C1 segment of cervical spinal cord (tissue), 14 donors: ENCODE measurements at places on chromosomes 11 and 22.

DNA sequence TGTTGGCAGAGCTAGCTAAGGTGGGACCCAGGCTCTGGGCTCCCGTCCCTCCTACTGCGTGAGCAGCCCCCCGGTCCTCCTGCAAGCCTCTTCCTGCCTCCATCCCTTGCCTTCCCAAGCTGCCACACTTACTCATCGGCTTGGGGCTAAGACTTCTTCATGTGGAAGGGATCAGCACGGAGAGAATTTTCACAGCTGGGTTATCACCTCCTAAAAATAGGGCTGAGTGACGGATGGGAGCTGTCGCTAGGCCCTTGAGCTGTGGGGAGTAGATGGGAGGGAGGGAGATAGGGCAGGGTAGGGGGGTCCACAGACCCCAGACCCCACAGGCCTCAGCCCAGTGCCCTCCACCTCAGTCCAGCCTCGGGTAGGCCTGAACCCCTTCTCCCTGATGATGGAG, 41.0 kb downstream of the FLRT1 start:
- no peak for DNase-seq

DNA sequence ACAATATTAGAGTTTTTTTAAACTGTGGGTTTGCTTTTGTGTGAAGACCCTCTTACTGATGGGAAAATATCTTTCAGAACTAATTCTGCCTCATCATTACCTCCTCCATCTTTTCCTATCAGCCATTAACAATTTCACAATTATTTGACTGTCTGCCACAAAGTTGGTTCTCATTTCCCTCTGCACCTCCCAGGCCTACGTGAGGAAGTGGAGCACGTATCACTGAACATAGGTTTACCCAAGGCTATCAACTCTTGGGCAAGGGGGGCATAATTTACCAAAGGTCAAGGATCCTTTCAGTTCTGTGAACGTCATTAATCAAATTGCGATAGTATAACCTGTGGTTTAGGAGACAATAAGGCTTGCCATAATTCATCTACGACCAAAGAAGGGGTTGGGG, 60.0 kb downstream of the LIF start:
- DNase-seq = no peak

GRCh38 chr11:121514432-121515334, 61.9 kb upstream of the SORL1-AS1 start:
- no peak for DNase-seq

DNA sequence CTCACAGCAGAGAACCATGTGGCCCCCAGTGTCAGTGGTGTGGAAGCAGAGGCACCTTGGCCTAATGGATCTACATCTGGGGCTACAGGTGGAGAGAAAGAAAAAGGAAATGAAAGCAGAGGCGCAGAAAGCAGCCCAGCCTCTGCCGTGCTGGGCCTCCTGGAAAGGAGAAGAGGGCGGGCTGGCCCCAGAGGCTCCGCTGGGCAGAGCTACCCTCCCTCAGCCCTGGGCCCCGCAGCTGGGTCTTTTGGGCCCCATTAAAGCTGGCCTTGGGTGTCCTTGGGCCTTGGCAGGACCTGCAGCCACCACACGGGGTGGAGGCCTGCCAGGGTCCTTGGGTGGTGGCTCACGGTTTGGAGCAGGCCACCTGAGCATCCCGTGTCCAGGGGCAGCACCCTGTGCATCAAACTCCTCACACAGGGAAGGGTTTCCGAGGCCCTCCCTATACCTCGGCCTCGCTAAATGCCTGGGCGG, 31.6 kb upstream of the GAL start:
- no peak for DNase-seq

- DNase-seq = no peak
Measured at GRCh38 chr11:103892603-103893002, 143.8 kb upstream of the DDI1 start.

- DNase-seq = no peak
Measured at GRCh38 chr11:2535673-2536439, 91.0 kb downstream of the KCNQ1 start.

DNA sequence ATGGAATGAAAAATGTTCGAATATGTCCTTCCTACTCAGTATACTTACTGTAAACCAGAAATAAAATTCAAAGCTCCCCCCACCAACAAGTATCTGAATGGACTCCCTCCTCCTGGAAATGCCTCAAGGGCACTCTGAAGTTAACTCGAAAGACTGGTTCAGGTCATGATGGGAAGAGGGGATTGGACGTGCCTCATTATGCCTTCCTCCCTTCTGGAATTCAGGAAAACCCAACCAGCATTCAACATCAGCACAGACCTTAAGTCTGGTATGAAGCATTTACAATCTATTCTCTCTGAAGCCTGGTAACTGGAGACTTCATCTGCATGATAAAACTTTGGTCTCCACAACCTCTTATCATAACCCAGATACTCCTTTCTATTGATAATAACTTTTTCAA, 428.3 kb upstream of the RAG2 start:
- no peak for DNase-seq

- no peak for DNase-seq
Measured at GRCh38 chr11:37502202-37502601, 904.2 kb upstream of the RAG2 start.

GRCh38 chr11:125271483-125272091, 107.0 kb downstream of the PKNOX2 start:
- no peak for DNase-seq

DNA sequence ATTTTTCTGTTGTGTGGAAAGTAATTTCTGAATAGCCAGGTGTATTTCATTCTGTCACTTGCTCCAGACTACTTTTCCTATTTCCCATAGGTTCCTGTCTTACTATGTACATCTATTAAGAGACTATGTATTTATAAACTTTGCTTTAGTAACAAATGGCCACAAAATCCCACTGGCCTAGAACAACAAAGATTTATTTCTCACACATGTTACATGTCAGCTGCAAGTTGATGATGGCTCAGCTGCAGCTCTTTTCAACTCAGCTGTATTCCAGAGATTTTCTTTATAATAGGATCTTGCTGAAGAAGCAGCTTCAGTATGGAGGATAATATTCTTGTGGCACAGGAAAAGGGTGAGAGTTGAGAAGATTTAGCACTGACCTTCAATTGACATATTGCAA, 539.6 kb upstream of the LRRC4C start:
- DNase-seq = no peak

- DNase-seq = peak; percentile 80
Measured at GRCh38 chr11:47847892-47848699, at the start of gene NUP160. Gene NUP160, minus strand, starts transcription at chr11:47848350. Its CDS starts 32 bp downstream, at chr11:47848318.

DNA sequence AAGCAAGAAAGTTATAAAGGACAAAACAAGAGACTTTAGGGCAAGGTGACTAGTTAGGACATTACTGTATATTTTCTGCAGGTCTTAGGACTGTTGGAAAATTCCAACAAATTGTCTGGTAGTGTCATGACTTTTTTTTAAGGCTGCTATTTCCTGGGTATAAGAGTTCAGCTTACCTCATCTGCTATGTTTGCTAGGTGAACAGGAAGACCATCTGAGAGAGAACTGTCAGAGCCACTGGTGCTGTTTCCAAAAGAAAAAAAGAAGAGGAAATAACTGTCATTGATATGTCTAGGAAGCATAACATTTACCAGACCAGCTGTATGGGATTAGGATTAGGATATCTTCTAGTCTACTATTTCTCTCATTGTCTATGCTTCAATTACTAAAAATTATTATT, 26.3 kb upstream of the MTCH2 start:
- no peak for DNase-seq

DNA sequence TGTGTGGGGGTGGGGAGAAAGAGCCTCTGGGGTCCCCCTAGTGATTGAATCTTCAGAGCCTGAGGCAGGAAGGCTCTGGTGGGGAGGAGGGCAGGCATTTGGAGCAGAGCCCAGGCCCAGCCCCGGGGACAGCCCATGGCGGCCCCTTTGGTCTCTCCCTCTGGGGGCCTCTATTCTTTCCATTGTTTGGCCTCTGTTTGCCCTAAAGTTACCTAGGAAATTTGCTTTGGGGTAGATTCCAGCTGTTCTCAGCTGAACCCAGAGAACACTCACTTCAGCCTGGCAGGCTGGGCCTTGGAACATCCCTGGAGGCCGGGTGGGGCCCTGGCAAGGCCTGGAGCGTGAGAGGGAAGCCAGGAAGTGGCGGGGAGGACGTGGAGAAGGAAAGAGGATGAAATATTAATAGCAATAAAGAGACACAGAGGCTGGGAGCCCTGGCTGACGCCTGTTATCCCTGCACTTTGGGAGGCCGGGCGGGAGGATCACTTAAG, 22.9 kb upstream of the A4GALT start:
- DNase-seq = no peak

DNA sequence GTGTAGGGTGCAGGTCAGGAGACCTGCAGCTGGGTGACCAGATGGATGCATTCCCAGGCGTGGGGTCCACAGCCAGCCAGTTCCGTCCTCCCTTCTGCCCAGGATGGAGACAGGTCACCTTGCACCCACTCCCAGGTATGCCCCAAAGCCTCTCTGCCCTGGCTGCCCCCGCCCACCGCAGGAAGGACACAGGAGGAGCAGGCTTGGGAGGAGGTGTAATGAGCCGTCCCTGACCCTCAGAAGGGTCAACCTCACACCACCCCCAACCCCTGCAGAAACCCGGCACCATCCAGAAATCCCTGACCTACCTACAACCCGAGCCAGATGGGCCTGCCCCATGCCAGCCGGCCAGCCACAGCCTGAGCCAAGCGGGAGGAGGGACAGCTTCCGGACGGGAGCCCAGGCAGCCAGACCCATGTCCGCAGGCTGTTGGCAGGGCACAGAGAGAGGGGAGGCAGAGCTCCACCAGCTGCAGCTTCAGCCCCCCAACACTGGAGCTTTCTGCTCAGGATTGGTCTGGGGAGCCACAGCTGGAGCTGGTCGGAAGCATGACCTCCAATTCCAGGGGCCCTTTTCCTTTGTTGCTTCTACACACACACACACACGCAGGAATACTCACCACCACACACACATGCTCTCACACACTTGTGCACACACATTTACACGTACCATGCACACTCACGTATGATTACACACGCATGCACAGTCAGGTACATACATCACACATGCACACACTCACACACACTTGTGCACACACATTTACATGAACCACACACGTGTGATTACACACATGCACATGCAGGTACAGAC, 5.3 kb downstream of the IFITM10 start:
- no peak for DNase-seq

GRCh38 chr11:34250732-34251588, 106.8 kb downstream of the ABTB2 start:
- DNase-seq = peak; percentile 73

GRCh38 chr22:47154621-47155081, 392.2 kb downstream of the TBC1D22A start:
- peak; percentile 32 for DNase-seq

DNA sequence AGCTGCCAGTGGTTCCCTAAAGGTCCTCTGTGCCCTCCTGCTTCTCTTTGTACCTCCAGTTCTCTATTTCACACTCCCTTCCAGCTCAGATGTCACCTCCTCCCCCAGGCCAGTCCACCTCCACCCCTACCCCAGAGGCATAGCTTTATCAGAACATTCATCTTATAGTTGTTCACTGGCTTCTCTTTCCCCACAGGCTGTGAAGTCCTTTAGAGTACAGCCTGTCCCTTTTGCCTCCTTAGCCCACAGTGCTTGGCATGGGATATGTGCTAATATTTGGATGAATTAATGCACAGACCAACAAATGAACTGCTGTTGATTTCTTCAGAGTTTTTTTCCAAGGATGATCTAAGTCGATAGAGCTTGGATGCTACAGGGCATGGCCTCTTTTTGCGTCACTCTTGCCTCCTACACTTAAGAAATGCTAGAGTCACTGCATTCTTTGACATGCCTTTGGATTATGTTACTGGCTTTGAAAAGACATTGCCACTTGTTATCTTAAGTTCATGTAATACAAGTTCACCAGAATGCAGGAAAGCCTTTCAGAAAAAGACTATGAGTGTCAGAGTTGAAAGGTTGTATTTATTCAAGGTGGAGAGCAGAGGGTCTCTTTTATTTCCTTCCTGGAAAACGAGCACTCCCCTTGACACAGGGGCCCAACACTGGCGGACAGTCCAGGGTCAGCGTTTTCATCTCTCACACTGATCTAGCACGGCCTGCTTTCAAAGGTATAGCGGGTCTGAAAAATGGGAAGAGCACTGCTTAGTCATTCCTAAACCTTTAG, 75.7 kb downstream of the PISD start:
- no peak for DNase-seq

DNA sequence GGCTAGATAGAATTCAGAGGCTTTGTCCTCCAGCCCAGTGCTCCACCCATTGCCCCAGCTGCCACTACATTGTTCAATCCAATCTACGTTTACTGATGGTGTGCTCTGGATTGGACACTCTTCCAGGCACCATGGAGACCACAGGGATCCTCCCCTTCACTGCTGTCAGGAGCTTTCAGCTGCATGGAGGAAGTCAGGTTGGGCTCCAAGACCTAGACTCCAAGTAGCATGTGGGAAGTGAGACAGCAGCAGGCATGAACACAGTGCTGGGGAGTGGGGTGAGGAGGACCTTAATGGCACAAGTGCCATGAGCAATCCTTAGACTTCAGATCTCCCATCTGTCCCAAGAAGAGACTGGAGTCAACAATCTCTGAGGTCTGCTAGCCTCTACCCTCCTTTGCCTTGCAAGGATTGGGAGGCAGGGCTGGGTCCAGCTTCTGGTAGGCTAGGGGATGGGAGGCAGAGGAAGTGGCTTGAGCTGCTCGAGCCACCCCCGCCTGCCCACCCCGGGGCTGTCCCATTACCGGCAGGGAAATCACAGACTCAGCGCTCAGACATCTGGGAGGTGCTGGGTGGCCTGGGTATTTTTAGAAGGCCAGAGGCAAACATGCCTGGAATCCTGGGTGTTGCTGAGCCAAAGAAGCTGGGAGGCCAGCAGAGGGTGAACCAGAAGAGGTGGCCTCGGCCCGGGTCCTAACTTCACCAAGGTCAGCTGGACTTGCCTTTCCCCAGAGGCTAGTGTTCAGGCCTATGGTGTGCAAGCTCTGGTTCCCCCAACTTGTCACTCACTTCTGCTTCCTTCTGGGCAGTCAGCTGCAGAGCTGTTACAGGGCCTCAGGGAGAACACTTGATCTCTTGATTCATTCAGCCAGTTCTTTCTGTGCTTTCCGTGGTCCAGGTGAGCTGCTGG, 15.2 kb upstream of the FCHSD2 start:
- peak; percentile 69 for DNase-seq

DNA sequence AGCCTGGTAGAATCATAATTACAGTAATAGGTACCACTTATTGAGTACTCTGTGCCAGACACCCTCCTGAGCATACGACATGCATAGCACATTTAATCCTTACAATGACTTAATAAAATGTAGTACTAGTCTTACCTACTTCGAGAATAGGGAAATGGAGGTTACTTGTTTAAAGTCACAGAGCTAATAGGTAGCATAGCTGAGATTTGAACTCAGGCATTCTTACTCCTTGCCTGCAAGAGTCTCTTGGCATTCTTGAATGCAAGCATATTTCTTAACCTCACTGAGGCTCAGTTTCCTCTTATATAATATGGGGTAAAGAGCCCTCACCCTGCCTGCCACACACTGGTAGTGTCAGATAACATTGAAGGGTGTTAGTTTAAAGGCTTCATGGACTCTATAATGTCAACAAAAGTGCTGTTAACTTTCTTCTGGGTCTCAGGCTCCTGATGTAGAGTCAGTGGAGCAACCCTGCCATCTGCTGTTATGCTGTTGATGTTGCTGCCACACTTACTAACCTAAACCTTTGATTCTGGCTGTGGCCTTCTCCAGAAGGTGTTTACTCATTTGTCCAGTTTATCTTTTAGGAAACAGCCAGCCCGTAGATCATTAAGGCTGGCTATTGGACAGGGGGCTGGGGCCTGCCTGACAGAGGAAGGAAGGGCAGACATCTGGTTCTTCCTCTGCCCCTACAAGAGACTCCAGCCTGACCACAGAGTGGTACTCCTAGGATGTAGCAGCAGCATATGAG, 18.9 kb downstream of the LIMK2 start:
- no peak for DNase-seq
